Left lobe of liver (tissue), 2 donors: ENCODE measurements at places on chromosomes 3 and 15. TPM values are rescaled to one million over a fixed set of nuclear protein-coding genes. Genes with fewer than 3 reads are reported as not detected.

GRCh38 chr3:149575213-149575960 is 82.4 kb downstream of the WWTR1 start:
- DNase-seq: no peak

- no peak for DNase-seq
Measured at GRCh38 chr3:169280010-169280585, 383.4 kb downstream of the MECOM start.

DNA sequence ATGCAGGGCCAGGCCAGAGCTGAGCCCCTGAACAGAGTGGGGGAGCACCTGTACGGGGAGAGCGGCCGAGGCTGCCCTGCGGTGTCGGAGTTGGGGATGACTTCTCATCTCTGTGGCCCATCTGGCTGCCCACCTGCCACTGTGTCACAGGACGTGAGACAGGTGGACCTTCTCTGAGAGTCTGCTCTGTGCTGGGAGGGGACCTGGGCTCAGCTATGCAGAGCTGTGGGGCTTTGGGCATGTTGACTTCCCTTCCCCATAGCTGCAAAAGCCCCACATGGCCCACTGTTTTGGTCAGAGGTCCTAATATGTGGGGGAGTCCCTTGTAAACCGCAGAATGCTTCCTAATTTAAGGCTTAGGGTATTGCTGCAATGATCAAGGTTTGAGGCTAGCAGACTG is 68.0 kb upstream of the TRPM1 start:
- DNase-seq: no peak

GOLGA8R gene
- 3.9 TPM for total RNA-seq

GOLGA6A gene
- 1.6 TPM for total RNA-seq

CCDC39 gene
- total RNA-seq: not detected

ATP10A gene
- total RNA-seq: 0.50 TPM
